ENCODE measurements at places on chromosomes 1 and 21. TPM values are rescaled to one million over a fixed set of nuclear protein-coding genes. Genes with fewer than 3 reads are reported as not detected.

- peak within 1 kb of the TSS; percentile 91 for H3K4me3 ChIP-seq
- DNase-seq = peak; percentile 85
- H3K27me3 ChIP-seq = no peaks in the 10 kb centered on the region
- H3K4me1 ChIP-seq = no peaks in the 10 kb centered on the region
- no peaks in the 10 kb centered on the region for H3K36me3 ChIP-seq
Measured at GRCh38 chr1:153535242-153536011, at the start of gene S100A6. TSS of gene S100A6 (minus strand) at chr1:153535991. CDS start at chr1:153535339, 652 bp downstream.

DNA sequence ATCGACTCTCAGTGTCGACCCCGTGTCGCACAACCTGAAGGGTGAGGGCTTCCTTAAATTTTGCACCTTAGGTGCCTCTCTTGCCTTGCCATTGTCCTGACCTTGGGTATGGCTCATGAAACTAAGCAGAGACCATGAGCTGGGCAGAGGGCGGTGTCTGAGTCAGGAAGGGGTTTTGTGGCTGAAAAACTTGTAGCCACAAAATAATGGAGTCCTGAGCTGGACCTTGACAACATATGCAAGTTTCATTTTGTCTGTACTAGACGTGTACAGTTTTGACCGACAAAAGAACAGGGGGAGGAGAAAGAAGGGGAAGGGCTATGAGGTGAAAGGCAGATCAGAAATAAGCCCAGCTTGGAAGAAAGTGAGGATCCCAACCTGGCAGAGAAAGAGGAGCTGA is 8.3 kb upstream of the RUNX1 start:
- DNase-seq = no peak
- H3K4me3 ChIP-seq = no peak overlapping the region
- peaks cover 3% of the 10 kb centered on the region for H3K4me1 ChIP-seq
- no peaks in the 10 kb centered on the region for H3K27me3 ChIP-seq
- H3K27ac ChIP-seq = no peak overlapping the region

DNA sequence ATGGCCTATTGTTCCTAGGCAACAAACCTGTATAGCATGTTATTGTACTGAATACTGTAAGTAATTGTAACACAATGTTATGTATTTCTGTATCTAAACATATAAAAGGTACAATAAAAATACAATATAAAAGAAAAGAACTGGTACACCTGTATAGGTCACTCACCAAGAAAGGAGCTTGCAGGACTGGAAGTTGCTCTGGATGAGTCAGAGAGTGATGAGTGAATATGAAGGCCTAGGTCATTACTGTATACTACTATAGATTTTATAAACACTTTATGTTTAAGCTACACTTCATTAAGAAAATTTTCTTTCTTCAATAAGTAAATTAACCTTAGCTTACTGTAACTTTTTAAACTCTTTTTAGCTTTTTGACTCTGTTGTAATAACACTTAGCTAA is 559.9 kb downstream of the PLPP3 start:
- no peaks in the 10 kb centered on the region for H3K4me1 ChIP-seq
- H3K27me3 ChIP-seq = no peaks in the 10 kb centered on the region
- no peaks in the 10 kb centered on the region for H3K36me3 ChIP-seq
- no peak for DNase-seq
- no peak overlapping the region for H3K4me3 ChIP-seq

Gene CFHR5
- total RNA-seq = not detected

Gene PGBD5
- total RNA-seq = 0.39 TPM

Gene OR10J1
- not detected for total RNA-seq

Gene AADACL4
- total RNA-seq = not detected

GRCh38 chr1:22588899-22589422 is 25.7 kb downstream of the EPHA8 start:
- no peaks in the 10 kb centered on the region for H3K4me1 ChIP-seq
- no peaks in the 10 kb centered on the region for H3K36me3 ChIP-seq
- H3K27ac ChIP-seq = no peak overlapping the region
- H3K27me3 ChIP-seq = no peaks in the 10 kb centered on the region
- DNase-seq = no peak

Gene ESRRG
- total RNA-seq = 0.21 TPM

Gene LORICRIN
- total RNA-seq = not detected
